H1 (cell line): ENCODE measurements at places on chromosomes 7 and 10.

GRCh38 chr10:77510695-77511094 is 126.9 kb downstream of the KCNMA1 start:
- no peaks in the 10 kb centered on the region for H3K36me3 ChIP-seq
- peaks cover 14% of the 10 kb centered on the region for H3K4me1 ChIP-seq
- DNase-seq = no peak
- no peak overlapping the region for H3K27ac ChIP-seq
- H3K27me3 ChIP-seq = no peaks in the 10 kb centered on the region

- no peaks in the 10 kb centered on the region for H3K27me3 ChIP-seq
- peaks cover 3% of the 10 kb centered on the region for H3K4me1 ChIP-seq
- H3K36me3 ChIP-seq = no peaks in the 10 kb centered on the region; the same call in 1 of the 2 replicates
- no peak overlapping the region for H3K27ac ChIP-seq
- DNase-seq = no peak
- H3K4me3 ChIP-seq = no peak overlapping the region
Measured at GRCh38 chr7:129851174-129851573, 101.6 kb downstream of the UBE2H start.

DNA sequence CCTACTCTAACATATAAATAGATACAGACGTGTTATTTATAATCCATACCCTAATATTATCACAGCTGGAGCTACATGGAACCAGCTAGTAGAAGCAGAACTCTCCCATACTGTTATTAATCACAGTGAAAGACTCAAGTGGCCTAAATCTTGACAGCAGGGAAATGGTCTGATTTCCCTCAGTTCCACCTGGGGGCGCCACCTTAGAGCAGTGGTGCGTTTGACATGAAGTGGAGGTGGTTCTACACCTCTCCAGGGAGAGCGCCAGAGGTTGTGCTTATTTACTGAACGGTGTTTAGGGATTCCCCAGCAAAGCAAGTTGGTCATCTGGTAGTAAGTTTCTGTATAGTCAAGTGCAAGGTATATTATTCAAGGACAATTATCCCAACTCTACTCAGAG is 17.6 kb downstream of the DNTT start:
- no peak for DNase-seq
- no peaks in the 10 kb centered on the region for H3K4me1 ChIP-seq
- no peak overlapping the region for H3K4me3 ChIP-seq

GRCh38 chr10:130363051-130363450 is 226.9 kb downstream of the GLRX3 start:
- no peaks in the 10 kb centered on the region for H3K27me3 ChIP-seq
- no peaks in the 10 kb centered on the region for H3K4me1 ChIP-seq
- no peaks in the 10 kb centered on the region for H3K36me3 ChIP-seq

GRCh38 chr10:131947631-131948347 is 33.9 kb downstream of the BNIP3 start:
- DNase-seq = no peak
- no peaks in the 10 kb centered on the region; the same call in 1 of the 2 replicates for H3K4me1 ChIP-seq
- H3K27me3 ChIP-seq = no peaks in the 10 kb centered on the region
- H3K4me3 ChIP-seq = no peak overlapping the region
- H3K27ac ChIP-seq = no peak overlapping the region
